ENCODE measurements at places on chromosomes 7 and 10. TPM values are rescaled to one million over a fixed set of nuclear protein-coding genes. Genes with fewer than 3 reads are reported as not detected.

DNA sequence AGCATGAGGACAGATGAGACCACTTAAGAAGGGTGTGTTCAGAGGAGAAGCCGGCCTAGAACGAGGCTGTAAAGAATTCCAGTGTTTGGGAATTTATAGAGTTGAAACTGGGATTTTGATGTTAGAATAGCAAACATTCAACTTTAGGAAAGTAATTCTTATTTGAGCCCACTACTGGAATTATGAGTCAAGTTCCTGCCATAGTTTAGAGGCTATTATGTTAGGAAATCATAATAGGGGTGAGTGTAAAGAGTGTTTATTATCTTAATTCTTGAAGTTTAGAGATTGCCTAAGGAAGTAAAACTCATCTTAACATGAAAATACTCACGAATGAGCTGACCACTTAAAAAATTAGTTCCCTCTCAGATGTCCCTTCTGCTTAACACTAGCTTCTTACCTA, 2.1 kb downstream of the CBLL1 start:
- DNase-seq = no peak

- no peak for DNase-seq
Observed at GRCh38 chr10:70669015-70669414, 3.3 kb upstream of the ADAMTS14 start.

GRCh38 chr10:28481968-28482367, 51.0 kb upstream of the WAC start:
- DNase-seq = no peak

DNA sequence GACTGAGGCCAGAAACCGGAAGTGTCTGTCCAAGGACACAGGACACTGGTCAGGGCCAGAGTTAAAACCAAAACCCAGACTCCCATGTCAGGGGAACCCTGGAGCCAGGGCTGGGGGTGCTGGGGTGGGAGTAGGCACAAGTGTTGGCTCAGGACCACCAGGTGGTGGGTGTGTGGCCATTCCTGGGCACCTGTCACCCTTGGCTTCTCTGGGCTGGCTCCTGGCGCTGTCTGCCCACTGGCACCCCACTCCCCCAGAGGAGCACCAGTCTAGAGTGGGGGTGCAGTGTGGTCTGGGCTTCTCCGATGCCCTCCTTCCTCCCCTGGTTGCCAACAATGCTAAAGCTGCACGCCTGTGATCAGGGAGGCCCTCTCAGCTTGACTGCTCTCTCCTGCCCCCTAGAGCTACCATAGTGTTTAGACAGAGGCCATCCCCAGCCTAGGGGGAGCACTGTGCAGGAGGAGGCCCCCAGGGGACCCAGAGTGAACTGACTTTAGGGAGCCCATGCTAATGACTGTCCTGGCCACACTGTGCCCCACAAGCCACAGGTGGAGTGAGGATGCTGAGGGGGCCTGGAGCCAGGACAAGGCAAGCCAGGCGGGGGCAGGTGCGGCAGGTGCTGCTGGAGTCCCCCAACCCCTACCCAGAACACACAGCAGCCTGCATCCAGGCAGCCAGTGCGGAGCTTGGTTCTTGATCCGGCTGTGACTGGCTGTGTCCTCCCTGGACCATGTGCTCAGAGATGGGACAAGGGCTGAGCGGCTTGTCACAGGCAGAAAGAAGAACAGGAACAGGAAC, 11.0 kb downstream of the RASGEF1A start:
- peak; percentile 48 for DNase-seq

Gene TRPV6
- 0.63 TPM for total RNA-seq

Gene PLEKHS1
- not detected for total RNA-seq

Measured in PC-3 (cell line).